Activated CD4-positive, alpha-beta memory T cell treated with anti-CD3 and anti-CD28 coated beads for 36 hours (primary cell): ENCODE measurements at places on chromosomes 16 and 17. TPM values are rescaled to one million over a fixed set of nuclear protein-coding genes. Genes with fewer than 3 reads are reported as not detected.

QPRT gene
- 8.7 TPM for total RNA-seq

MT3 gene
- 3.1 TPM for total RNA-seq

OR1A2 gene
- total RNA-seq = not detected

ITGB4 gene
- 0.67 TPM for total RNA-seq

PIPOX gene
- total RNA-seq = 2.4 TPM

DOC2B gene
- total RNA-seq = 0.02 TPM

NOTUM gene
- 0.40 TPM for total RNA-seq

TEN1 gene
- 12.3 TPM for total RNA-seq

HSD11B2 gene
- total RNA-seq = 1.3 TPM

TTYH2 gene
- total RNA-seq = 7.9 TPM

HES7 gene
- 2.8 TPM for total RNA-seq

NCBP3 gene
- 42.4 TPM for total RNA-seq

CHD9NB gene
- total RNA-seq = not detected

C17orf50 gene
- not detected for total RNA-seq

TSPOAP1 gene
- 21.6 TPM for total RNA-seq

AMZ2 gene
- total RNA-seq = 134 TPM

ATP2C2 gene
- not detected for total RNA-seq

AIPL1 gene
- not detected for total RNA-seq

ADAD2 gene
- total RNA-seq = not detected

SLC52A1 gene
- total RNA-seq = 0.36 TPM
